ENCODE measurements at places on chromosomes 1 and 21.

GRCh38 chr1:153768316-153769181, 6.7 kb upstream of the SLC27A3 start:
- DNase-seq, result no peak

DNA sequence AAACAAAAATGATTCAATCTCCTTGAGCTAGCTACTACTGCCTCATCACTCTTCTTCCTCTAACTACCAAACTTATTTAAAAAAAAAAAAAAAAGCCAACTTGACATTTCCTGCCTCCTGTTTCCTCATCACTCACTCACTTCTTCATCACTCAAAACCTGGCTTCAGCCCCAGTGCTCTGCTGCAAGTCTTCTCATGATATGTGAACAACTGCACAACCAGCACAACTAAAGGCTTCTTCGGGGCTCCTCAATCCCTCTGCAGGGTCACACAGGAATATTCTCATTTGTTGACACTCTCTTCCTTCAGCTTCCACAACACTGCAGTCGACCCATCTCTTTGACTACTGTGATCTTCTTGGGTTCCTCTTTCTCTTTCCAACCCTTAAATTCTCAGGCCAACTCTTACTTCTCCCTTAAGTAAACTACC, 7.6 kb downstream of the MTF1 start:
- no peak for DNase-seq

DNA sequence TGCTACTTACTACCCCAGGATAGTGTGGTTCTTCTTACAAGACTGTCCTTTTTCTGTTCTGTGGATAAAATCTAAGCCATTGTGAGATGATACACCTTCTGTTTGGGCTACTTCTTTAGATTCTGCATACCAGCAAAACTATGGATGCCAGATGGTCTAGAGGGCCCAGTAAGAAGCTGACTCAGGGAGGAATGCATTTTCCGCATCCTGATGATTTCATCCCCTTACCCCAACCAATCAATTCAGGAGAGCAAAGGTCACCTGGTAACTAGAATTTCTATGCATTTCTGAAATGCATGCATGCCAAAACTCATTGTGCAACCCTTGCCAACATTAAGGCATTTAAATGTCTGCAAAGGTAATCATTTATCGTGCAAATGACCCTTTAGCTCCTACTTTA, 285.7 kb upstream of the ZP4 start:
- no peak for DNase-seq

DNA sequence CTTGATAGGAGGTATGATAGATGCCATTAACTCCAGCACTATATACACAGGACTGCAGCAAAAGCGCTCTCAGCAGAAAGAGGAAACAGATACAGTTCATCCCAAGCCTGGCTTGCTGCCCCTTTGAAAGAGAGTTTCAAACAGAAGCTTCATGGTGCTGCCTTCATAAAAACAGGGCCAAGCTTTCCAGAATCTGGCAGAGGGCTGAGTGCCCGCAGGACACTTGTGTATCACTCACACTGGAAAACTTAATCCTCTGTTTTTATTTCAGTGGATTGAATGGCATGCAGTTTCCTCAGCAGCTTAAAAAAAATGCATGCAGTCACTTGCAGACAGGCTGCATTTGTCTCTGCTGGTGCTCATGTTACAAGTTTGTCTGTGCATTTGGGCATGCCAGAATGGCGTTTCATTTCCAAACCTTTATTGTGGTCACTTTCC, 40.4 kb downstream of the KCNJ15 start:
- no peak for DNase-seq

- no peak for DNase-seq
Observed at GRCh38 chr1:63794354-63794753, 20.5 kb downstream of the ROR1 start.

GRCh38 chr1:199909137-199909536, 118.4 kb upstream of the NR5A2 start:
- no peak for DNase-seq

- DNase-seq, result no peak
Observed at GRCh38 chr1:1432274-1432950, 3.1 kb upstream of the VWA1 start.

DNA sequence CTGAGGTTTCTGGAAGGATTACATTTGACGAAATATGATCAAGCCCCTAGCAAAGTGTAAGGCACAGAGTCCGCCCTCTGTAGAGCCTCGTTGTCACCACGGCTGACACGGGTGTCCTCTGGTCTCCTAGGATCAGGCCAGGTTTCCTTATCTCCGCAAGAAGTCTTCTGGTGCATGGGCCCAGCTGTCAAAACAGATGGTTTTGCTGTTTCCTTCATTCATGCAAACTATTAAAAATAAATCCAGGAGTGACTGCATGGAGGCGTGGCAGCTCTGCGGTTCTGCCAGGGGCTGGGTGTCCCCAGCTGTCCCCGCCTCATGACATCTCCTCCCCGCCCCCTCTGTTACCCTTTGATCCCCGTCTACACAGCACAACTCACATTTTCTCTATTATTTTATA, 209.0 kb downstream of the DYRK1A start:
- DNase-seq, result no peak

- peak; percentile 63 for DNase-seq
Observed at GRCh38 chr1:12596007-12596821, 21.8 kb downstream of the DHRS3 start.

GRCh38 chr21:44892536-44893277, 19.2 kb upstream of the PTTG1IP start:
- DNase-seq, result peak; percentile 83

DNA sequence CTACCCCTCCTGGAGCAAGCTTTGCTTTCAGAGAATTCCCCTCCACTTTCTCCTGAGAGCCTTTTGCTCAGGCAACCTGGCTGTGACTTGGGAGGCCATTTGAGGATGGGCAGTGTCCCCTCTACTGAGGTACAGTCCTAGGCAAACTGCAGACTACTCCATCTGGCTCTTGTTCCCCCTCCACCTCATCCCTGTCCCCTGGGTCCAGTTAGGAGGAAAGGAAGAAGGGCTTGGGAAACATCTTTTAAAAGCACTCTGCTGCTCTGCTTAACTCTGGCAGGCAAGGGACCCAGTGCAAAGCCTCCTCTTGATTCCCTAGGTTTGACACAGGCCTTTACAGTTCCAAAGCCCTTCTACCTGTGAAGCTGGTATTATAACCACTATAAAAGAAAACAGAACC, 108.2 kb downstream of the NAV1 start:
- DNase-seq, result no peak

- DNase-seq, result no peak
Observed at GRCh38 chr21:21624674-21625073, 626.5 kb downstream of the NCAM2 start.

GRCh38 chr1:110106013-110106941, 6.0 kb upstream of the UBL4B start:
- peak; percentile 75 for DNase-seq

DNA sequence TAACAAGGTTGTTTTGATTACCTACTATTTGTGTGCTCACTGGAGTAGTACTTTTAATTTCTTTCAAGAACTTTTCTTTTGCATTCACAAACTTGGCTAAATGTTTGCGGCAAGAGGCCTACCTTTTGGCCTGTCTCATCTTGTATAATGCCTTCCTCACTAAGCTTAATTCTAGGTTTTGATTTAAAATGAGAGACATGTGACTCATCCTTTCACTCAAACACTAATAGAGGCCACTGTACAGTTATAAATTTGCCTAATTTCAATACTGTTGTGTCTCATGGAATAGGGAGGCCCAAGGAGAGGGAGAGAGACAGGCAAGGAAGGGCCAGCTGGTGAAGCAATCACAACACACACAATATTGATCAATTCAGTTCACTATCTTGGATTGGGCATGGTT, 66.1 kb downstream of the ZNF644 start:
- no peak for DNase-seq

GRCh38 chr1:87330057-87330884, 1.6 kb downstream of the LMO4 start:
- no peak for DNase-seq

DNA sequence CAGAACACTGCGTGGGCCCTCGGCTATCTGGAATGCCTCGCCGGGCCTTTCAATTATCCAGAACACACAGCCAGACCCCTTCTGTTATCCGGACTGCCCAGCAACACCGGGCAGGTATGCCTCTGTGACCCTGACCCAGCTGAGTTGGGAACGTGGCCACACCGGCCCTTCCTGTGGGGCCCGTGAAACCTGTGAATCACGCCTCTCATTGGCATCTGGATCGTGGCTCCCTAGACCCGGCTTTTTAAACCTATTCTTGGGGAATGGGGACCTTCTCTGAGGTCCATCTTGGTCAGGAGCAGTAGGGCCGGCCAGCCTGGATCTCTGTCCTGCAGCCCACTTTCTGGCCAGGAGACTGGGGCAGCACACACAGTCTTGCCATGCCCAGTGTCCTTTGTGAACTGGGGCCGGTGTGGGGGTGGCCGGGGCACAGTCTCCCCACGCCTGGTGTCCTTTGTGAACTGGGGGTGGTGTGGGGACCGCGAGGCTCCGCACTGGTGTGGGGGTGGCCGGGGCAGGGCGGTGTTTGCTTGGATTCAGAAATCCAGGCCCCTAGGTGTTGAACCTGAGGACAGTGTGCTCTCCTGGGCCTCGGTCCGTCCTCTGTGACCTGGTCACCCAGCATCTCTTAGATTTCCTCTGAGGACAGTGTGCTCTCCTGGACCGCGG, 11.1 kb downstream of the COL18A1 start:
- DNase-seq, result no peak

GRCh38 chr1:219446288-219446687, 166.6 kb downstream of the ZC3H11B start:
- DNase-seq, result no peak

DNA sequence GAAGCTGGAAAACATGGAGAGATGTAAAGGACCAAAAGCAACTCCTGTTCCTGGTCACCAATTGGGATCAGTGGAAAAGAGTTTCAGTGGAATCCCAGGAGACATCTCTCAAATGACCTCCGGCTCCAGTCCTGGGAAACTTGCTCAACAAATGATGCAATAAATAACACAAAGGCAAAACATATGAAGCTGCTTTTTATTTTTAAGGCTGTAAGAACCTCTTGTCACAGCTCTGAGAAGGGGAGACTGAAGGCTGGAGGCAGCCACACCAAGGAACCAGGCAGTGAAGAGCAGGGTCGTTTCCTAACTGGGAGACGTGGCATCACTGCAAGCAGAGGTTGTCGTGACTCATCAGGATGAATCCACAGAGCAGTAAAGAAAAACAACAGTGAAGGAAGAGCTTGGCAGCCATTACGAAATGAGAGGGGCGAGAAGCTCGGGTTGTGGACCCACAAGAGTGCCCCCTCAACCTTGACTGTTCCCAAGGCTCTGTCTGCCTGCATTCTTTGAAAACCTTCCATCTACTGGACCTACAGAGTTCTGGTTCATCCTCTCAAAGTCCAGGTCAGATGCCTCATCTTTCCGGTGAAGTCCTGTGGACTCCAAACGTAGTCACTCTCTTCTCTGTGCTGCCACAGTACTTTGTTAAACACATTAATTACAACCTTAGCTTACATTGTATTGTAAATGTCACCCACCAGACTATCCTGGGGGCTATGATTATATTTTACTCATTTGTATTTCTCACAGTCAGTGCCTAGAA, 32.1 kb downstream of the JAK1 start:
- DNase-seq, result no peak

- DNase-seq, result no peak
Observed at GRCh38 chr1:32848354-32849063, 22.2 kb downstream of the FNDC5 start.

DNA sequence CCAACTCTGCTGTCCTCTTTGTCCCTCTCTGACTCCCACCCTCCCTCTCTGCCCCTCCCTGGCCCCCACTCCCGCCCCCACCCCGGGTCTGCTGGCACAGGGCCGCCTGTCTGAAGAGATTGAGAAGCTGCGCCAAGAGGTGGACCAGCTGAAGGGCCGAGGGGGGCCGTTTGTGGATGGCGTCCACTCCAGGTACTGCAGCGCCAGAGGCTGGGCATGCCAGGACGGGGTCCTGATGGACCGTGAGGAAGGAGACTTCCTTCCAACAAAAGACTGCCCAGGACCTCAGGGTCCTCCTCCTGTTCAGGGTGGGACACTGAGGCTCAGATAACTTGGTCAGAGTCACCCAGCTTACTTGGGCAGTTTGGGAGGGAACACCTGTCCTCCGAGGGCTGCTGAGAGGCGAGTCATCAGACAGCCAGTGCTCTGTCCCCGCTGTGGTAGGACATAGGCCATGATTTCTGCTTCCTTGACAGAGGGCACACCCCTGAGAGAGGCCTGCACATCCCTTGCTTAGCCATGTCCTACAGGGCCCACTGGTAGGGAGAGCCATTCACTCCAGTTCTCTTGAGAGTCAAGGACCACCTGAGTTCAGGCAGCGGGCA, 23.4 kb downstream of the PPFIA4 start:
- DNase-seq, result no peak

- DNase-seq, result no peak
Observed at GRCh38 chr21:37060296-37060695, 12.6 kb downstream of the PIGP start.

DNA sequence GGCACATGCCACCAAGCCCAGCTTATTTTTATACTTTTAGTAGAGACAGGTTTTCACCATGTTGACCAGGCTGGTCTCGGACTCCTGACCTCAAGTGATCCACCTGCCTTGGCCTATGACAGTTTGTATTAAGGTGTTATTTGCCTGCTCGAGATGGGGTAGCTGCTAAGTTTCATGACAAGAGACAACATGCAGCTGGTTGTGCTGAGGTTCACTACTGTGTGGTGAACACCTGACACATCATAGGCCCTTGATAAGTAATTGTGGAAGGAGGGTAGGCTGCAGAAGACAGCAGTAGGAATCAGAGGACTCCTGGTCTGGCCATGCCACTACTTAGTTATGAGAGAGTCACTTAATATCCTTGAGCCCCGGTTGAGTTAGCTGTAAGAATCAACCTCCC, 46.2 kb downstream of the PLPP3 start:
- no peak for DNase-seq

- no peak for DNase-seq
Observed at GRCh38 chr1:116515702-116516101, 55.1 kb downstream of the CD58 start.

DNA sequence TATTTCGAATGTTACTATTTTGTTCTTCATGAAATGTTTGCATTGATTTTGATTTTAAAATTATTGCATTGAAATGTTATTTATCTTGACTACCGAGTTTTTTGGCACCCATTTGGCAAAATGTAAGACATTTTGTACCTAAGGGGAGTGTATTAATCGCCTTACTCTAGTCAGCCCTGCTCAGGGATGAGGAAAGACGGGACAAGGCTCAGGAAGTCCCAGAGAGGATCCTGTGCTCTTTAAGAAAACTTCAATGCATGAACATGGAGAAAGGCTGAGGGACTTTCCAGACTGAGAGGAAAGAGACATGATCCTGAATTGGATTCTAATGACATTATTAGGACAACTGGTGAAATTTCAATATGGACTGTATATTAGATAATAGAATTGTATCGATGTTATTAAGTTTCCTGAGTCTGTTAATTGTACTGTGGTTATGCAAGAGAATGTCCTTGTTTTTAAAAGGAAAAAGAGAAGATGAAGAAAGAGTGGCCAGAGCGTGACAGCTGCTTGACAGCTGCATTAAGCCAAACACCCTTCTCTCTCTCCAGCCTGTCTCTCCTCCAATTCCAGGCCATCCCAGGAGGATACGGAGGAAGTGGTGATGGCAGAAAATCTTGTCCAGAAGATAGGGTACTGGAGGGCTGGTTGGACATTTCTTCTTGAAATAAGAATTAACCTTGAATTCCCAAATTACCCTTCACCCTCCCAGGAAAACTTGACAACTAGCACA, 66.0 kb downstream of the PLEKHA6 start:
- no peak for DNase-seq
